ENCODE measurements at places on chromosomes 5 and 9.

- DNase-seq, result no peak
Observed at GRCh38 chr5:76709762-76710161, 6.2 kb upstream of the F2R start.

- no peak for DNase-seq
Observed at GRCh38 chr9:76744336-76744735, 19.9 kb upstream of the PCA3 start.

GRCh38 chr5:166860426-166860825 lies 1431.0 kb upstream of the WWC1 start:
- DNase-seq, result no peak

DNA sequence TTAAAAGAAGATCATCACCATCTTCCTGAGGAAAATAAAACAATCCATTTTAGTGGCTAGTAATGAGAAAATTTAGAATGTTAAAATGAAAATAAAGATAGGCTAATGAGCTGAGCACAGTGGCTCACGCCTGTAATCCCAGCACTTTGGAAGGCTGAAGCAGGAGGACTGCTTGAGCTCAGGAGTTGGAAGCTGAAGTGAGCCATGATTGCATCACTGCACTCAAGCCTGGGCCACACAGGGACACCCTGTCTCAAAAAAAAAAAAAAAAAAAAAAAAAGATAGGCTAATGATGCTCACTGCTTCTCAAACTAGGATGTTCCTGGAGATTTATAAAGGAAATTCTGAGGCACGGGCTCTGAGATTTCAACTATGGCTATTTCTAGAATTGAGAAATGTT lies 50.3 kb downstream of the CPLANE1 start:
- DNase-seq, result no peak

DNA sequence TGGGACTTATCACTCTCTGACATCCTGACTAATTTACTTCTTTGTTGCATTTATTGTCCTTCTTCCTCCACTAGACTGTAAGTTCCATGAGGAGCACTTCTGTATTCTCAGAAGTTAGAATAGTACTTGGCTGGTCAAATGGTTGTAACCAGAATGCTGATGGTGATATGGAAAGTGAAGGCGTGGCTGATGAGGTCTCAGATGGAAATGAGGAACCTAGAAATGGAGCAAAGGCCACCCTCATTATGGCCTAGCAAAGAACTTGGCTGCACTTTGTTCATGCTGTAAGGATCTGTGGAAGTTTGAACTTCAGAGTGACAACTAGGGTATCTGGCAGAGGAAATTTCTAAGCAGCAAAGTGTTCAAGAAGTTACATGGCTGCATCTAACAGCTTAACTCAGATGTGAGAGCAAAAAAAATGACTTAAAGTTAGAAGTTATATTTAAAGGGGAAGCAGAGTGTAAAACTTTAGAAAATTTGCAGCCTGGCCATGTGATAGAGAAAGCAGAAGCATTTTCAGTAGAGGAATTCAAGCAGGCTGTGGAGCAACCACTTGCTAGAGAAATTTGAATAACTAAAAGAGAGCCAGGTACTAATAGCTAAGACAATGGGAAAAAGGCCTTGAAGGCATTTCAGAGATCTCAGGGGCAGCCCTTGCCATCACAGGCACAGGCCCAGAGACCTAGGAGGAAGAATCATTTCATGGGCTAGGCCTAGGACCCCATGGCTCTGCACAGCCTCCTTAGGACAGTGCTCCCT lies 14.9 kb upstream of the SLC22A5 start:
- DNase-seq, result no peak

DNA sequence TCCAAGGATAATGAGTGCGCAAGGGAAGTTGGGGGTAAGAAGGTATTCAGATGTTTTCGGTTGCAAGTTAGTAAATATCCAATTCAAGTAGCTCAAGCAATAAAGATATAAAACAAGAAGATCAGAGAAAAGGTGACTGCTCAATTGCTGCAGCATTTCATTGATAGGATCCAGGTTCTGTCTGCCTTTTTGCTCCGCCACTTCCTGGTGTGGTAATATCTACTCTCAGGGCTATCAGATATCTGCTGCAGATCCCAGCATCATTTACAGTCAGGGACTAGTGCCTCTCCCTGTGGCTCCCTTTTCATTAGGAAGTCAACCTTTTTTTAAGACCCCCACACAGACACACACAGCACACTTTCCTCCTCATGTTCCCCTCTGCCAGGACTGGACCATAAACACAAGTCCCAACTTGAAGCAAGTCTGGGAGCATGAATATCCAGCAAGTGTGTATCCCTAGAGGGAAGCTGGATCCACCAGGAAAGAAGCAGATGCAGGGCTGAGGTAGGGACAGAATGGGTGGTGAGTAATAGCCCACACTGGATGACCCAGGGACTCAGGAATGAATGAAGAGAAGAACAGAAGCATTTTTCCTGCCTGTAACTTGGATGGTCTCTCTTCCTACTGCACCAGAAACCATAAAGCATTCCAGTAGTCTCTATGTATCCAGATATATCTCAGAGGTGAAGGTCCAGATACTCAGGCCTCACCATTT lies 53.7 kb downstream of the ZNF622 start:
- DNase-seq, result no peak

GRCh38 chr5:31186672-31187267 lies 6.7 kb upstream of the CDH6 start:
- no peak for DNase-seq

DNA sequence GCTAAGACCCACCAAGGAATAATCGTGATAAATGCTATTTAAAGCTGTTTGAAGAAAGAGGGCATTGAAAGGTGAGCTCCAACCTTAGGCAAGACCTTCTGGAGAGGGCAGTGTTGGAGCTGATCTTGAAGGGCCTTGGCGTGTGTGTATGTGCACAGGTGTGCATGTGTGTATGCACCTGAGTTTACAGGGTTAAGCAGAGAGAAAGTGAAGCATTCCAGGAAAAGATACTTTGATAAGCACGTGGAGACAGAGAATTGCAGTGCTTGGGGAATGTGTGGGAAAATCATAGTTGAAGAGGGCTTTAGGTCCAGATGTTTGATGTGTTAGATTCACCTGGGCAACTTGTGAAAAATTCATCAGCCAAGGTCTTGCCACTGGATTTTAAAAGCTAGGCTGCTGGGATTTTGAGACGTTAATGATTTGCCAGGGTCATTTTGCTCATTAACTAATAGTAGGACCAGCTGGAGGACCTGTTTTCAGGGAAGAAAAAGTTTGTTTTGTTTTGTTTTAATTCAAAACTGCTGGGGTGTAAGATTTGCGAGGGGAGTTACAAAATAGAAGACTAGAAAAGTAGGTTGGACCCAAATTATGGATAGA lies 78.3 kb upstream of the ANKRD55 start:
- DNase-seq, result no peak

DNA sequence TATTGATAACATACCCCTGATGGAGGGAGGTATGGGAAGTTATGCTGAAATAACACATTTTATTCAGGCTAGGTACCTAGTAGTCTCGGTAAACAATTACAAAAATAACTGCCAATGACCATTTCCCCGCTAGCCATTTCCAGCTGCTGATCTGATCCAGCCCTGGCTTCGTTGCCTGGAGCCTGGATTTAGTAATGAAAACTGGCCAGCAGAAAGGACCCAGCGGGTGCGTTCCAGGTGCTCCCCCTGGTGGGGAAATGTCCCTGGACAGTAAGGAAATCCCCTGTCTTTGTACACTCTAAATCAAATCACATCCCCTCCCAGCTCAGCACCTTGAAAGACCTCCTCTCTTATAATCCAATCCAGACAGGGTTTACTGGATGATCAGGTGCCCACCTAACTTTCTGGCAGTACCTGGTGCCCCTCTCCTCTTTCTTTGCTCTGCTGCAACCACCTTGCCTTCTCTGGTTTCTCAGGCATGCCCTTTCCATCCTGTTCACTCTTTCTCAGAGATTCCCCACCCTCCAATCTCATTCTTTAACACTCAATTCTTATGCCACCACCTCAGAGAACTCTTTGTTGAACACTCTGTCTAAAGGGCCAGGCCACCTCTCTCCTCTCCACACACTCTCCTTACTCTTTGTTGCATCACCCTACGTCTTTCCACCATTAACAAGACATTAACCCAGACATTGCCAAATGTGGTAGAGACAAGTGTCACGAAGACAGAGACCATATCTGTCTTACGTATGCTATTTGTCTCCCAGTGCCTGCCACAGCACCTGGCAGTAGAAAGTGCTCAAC lies 50.1 kb upstream of the SMAD5 start:
- peak; percentile 84 for DNase-seq

GRCh38 chr5:32572778-32573480 lies 12.4 kb upstream of the SUB1 start:
- DNase-seq, result no peak

- DNase-seq, result no peak
Observed at GRCh38 chr9:79707589-79707988, 135.8 kb downstream of the TLE4 start.

DNA sequence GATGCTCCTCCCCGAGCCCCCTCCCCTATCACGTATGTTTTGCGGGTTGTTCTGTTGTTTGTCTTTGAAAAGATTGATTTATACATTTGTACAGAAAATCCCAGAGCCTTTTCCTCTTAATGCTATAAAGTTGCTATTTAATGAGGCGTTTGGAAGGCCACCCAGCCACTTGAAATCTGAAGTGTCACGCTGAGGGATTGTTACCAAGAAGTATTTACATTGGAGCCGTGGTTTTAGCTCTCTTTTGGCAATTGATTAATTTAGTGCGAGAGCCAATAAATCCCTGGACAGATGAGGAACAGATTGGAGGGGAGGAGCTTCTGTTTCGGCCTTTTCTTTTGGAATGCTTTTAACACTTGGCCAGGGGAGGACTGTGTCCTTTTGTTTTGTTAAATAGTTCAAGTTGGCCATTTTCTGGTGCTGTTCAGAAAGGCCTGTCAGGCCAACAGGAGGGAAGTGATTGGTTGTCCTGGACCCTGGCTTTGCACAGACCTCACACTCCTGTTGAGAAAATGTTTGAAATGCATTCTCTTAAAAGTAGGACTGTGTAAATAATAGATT lies 250.2 kb downstream of the PDZD2 start:
- DNase-seq, result no peak

GRCh38 chr9:111035543-111036428 lies 2.5 kb downstream of the LPAR1 start:
- no peak for DNase-seq

- no peak for DNase-seq
Observed at GRCh38 chr5:53126521-53126920, 17.0 kb upstream of the MOCS2 start.
